NCI-H82 (cell line): ENCODE measurements at places on chromosomes 2 and 18.

GRCh38 chr18:56559044-56559443 lies 79.3 kb downstream of the TXNL1 start:
- no peak for DNase-seq

GRCh38 chr2:173958198-173958846 lies 6.9 kb downstream of the SP3 start:
- no peak for DNase-seq

- no peak for DNase-seq
These were observed 50.7 kb downstream of the IL1R2 start for GRCh38 chr2:102042196-102043081.

DNA sequence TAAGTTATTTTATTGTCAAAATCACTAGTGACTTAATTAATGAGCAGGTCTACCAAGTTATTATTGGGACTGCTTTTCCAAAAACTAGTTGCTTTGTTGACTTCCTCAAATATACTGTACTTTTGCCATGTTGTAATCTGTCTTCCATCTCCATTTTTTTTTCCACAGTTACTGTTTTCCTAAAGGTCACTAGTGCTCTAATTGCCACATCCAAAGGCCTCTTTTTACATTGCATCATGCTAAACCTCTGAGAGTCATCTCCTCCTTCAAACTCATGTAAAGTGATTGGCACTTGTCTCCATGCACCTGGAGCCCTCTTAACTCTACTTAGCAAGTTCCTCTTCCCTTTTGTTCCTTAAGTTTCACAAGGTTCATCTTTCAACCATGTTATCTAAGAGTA lies 11.8 kb downstream of the PMAIP1 start:
- DNase-seq: no peak

DNA sequence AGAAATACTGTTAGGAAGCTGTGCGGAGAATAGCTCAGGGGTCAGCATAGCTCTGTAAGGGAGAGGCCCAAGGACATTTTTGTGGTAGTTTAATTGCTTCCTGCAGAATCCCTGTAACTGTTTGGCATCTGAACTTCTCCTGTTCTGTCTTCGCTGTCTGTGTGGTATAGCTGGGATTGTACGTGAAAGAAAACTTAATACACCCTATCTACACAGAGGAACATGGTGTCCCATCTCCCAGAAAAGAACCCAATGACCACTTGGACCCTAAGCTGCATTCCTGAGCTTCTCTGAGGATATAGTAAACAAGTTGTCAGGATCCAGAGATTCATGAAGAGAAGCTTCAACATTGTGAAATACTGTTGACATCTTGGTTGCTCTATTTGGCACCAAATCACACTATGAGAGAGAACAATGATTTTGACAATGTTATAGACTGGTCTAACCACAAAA lies 81.3 kb downstream of the CDC42EP3 start:
- no peak for DNase-seq

DNA sequence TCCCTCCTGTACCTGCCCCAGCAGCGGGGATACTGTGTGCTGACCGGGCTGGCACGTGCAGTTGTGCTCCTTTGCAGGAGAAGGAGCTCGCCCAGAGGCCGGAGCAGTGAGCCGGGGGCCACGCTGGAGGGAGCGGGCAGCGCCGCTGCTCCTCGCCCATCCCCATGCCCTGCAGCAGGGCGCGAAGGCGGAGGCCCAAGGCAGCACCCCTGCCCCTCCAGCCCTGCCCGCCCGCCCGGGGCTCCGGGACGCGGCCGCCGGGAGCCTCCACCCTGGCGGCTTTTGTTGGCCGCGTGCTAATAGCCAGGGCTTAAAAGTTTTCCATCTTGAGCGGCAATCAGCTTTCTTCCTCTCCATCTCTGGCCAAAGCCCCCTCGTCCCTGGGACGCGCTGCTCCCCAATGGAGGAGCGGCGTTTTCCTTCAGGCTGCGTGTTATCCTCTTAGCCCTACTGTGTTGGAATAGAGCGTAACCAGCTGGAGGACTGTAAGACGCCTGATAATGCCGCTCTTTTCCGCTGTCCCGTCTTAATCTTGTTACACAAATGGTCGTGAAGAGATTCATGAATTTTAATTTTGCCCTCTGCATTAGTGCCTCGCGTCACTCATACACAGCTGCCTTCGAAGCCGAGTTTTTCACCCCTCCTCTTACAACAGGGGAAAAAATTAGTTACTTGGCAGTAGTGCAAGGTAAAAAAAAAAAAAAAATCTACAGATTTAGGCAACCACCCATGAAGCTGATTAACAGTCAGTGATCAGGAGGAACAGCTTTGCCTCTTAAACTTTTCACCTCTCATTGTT lies 172.9 kb upstream of the SIX3 start:
- peak; percentile 99 for DNase-seq

DNA sequence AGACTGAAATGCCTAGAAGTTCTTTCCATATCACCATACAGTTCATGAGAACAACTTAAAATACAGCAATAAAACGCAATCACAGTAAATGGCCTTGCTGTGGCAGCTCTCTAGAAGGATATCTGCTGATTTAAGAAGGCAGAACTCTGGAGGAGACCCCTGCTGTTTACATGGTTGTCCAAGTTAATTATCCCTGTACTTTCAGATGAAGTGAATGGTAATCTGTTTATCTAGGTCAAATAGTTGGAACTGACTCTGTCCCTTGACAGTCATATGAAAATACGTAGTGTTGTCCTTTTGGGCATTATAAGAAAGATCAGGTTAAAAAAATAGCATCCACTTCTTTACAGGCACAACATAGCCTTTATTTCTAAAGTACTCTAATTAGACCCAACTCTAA lies 115.6 kb downstream of the COLEC12 start:
- DNase-seq: peak; percentile 78

- DNase-seq: no peak
These were observed 3.8 kb upstream of the SESTD1 start for GRCh38 chr2:179268277-179268925.

GRCh38 chr2:223180463-223180862 lies 128.5 kb downstream of the KCNE4 start:
- no peak for DNase-seq

- DNase-seq: peak; percentile 11
These were observed 322.7 kb downstream of the NOL4 start for GRCh38 chr18:33901894-33902512.

DNA sequence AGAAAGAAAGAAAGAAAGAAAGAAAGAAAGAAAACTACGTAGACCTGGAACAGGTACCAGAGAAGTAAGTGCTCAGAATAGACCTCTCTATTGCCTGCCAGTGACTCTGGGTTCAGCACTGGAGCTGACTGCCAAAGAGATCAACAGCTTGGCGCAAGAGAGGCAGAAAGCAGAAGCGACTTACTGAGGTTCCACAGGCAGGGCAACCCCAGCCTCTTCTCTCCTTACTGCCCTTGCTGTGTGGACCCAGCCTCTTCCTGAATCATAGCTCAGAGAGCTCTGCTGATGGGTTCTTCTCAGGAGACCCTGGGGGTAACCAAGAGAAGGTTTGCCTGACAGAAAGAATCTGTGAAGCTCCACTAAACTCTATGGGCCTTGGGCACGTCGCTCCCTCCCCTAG lies 7.1 kb downstream of the CAPN13 start:
- no peak for DNase-seq

DNA sequence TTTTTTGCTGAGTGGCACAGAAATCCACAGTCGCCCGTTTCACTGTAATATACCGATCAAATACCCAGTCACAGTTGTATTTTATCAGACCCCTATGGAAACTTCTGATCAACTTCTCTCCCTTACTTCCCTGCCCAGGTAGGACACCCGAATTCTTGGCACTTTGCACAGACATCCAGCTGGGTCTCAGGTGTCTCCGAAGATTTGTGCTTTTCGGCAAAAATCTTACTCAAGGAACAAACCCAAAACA lies 596 bp downstream of the MREG start:
- DNase-seq: no peak
